Stimulated activated CD8-positive, alpha-beta memory T cell treated with anti-CD3 and anti-CD28 coated beads, Interleukin-4, amount 100 ng/mL, for 4 hours (primary cell): ENCODE measurements at places on chromosomes 7 and 10.

- no peak for DNase-seq
These were observed 61.7 kb downstream of the VOPP1 start for GRCh38 chr7:55510621-55511020.

DNA sequence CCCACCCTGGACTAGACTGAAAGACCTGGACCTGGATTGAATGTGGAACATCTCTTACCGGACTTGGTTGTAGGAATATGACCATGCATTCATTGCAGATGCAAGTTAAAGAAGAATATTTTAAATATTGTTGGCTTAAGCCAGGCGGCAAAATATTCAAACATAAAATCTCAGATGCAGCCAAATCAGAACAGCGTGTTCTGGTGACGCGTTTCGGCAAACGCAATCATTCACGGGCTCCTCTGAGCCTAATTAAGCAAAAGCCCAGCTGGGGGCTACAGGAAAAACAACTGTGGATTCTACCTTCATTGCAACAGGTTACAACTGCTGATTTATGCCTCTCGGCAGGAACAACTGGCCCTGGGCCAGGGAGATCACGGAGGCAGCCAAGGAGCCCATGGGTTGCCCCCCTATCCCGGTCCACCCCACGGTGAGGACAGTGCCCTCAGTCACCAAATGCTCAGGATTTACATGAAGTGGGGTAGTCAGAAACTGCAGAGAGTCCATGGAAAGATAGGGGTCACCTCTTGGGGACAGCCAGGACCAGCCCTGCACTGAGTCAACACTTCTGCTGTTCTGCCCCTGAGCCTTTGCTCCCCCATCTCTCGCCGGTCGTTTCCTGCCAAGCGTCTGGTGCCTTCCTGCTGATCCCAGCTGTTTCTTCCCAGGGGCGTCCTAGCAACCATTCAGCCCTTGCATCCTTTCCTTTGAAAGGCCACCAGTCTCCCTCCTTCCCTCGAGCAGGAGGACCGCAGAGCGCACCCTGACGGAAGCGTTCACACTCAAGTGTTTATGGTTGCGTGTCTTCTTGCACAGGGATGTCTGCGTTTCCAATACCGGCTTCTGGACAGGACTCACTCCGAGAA is 64.4 kb upstream of the SFMBT2 start:
- DNase-seq, result no peak

- DNase-seq, result no peak
These were observed 5.0 kb upstream of the ZNF518A start for GRCh38 chr10:96125142-96125515.

GRCh38 chr7:47583739-47584535 is 2.0 kb upstream of the TNS3 start:
- no peak for DNase-seq

DNA sequence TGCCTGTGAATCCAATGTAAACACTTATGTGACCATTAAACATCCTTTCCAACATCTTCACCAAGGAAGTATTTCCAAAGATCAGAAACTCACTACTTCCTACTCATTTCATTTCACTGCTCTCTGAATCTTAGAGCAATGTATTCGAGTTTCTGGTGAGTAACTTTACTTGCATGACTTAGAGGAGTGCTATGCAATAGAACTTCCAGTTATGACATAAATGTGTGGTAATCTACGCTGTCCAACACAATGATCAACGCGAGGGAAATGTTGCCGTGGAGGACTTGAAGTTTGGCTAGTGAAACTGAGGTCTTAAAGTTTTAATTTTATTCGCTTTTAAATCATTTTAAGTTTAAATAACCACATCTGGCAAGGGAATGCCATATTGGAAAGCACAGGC is 1326.3 kb downstream of the XPNPEP1 start:
- DNase-seq, result no peak

GRCh38 chr7:116386674-116387073 is 112.9 kb upstream of the CAV2 start:
- DNase-seq, result no peak

- no peak for DNase-seq
These were observed 17.9 kb downstream of the ZFAND2A start for GRCh38 chr7:1142051-1142635.

DNA sequence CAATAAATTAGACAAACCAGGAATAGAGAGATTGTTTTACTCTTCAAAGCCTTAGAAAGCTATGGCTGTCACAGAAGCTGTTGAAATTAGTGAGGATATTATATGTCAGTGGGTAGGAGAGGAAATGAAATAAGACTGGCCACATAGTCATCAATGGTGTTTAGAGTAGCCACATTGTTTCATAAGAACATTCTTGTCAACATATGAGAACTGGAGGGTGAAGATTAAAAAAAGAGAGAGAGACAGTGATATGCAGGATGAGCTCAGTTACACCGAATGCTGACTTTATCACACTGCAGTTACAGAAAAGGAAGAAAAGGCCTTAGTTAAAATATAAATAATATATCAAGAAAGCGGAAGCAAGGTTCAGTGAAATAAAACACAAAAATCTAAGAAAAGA is 412.0 kb downstream of the CNTNAP2 start:
- no peak for DNase-seq

DNA sequence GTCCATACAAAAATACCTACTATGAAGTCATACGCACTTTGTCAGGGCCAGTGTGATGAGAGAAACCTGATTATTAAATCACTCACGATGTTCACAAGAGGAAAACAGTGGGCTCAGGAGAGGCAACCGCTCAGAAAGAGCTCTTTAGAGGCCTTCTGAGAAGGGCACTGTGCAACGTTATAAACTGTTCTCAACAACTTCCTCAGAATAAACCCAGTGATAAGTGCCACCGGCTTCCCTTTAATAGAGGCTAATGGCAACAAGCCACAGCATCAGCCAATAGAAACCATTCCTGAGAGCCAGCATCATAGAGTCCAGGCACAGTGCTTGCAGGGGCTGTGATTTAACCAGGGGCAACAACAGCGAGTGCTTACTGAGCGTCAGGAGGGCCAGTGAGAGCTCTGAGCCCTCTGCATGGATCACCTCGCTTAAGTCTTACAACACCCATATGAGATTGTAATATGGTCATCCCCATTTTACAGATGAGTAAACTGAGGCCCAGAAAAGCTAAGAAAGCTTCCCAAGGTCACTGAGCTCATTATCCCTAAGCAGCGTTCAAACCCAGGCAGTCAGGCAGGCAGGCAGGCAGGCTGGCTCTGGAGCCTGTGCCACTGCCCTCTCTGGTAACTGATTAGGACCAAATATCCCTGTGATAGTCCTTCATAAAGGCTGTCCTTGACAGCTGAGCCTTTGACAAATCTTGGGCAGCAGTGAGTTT is 30.9 kb upstream of the ATXN7L1 start:
- DNase-seq, result no peak

DNA sequence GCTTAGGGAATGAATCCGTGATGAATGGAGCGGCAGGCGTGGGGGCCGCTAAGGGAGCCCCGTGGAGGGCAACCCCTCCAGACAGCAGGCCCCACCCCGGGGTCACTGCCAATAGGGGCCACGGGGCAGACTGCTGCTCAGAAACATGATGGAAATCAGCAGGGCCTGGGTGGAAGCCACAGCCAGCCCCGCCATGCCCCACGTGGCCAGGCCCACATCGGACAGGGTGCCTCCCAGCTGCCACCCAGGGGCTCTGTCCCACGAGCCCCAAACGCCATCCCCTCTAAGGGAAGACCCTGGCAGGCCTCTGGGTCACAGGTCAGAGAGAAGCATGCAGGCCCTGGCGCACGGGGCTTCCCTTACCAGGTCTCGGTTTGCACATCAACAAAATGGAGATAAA is 28.4 kb downstream of the TNRC18 start:
- no peak for DNase-seq

GRCh38 chr10:34491678-34492077 is 323.4 kb downstream of the PARD3 start:
- no peak for DNase-seq
